Natural killer cell (primary cell): ENCODE measurements at places on chromosomes 3 and 15. TPM values are rescaled to one million over a fixed set of nuclear protein-coding genes. Genes with fewer than 3 reads are reported as not detected.

- H3K4me1 ChIP-seq: peaks cover 2% of the 10 kb centered on the region
- DNase-seq: no peak
- no peak overlapping the region for H3K4me3 ChIP-seq
- no peaks in the 10 kb centered on the region for H3K36me3 ChIP-seq
- H3K27me3 ChIP-seq: no peaks in the 10 kb centered on the region
Observed at GRCh38 chr15:85480923-85481322, 100.5 kb downstream of the AKAP13 start.

DUOXA2 gene
- not detected for total RNA-seq

TMEM40 gene
- not detected for total RNA-seq

DNA sequence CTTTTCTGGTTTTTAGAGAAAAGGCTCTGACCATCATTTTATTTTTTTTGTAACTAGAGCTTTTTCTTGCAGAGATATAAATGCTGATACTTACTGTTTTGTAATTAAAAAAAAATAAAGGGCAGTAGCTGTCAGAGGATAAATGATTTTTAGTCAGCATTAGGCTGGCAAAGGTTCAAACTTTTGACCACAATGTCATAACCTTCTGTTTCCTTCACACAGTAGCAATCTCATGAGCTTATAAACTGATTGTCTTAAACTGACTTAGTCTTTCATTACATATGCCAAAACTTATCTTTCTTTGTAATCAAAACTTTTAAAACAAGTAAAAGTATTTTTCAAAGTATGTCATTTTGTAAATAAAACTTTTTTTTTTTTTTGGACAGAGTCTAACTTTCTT lies 841.9 kb downstream of the OTOL1 start:
- no peaks in the 10 kb centered on the region for H3K36me3 ChIP-seq
- H3K4me3 ChIP-seq: no peak overlapping the region
- H3K27me3 ChIP-seq: no peaks in the 10 kb centered on the region
- no peak overlapping the region for H3K27ac ChIP-seq

DNA sequence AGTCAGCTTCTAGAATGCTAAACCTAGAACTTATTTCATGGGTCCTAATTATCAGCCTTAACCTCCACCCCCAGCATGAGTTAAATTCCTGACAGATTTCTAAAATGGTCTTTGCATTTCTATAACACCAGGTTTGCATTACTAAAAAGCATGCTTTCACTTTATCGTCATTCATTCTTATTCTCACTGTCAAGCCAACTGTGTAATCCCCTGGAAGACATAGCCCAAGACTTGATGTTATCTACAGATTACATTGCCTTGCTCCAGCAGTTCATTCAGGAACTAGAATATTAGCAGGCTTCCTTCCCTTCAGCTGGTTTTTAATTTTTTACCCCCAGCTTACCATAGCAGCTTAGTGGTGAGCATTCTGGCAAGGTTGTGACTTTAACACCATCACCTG lies 184.0 kb downstream of the SLCO3A1 start:
- H3K27ac ChIP-seq: no peak overlapping the region
- H3K4me3 ChIP-seq: no peak overlapping the region
- no peaks in the 10 kb centered on the region for H3K36me3 ChIP-seq
- H3K27me3 ChIP-seq: no peaks in the 10 kb centered on the region

SLC6A6 gene
- 43.7 TPM for total RNA-seq

INSYN1 gene
- total RNA-seq: not detected

HESX1 gene
- 0.49 TPM for total RNA-seq

DNA sequence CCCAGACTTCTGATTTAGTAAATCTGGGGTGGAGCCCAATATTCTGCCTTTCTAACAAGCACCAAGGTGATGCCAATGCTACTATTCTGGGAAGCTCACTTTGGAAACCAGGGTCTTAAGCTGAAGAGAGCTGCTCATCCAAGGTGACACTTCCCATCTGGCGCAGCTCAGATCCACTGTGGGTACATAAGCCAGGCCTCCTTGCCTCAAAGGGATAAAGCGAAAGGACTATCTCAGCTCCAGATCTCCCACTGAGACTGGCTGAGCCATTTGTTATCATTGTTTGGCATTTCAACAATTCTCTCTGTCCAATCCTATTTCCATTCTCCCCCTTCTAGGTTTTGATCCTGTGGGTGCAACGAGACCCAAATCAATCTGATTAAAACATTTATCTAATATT lies 323.8 kb downstream of the GBE1 start:
- no peak overlapping the region for H3K27ac ChIP-seq
- H3K27me3 ChIP-seq: no peaks in the 10 kb centered on the region
- no peak for DNase-seq
- H3K36me3 ChIP-seq: no peaks in the 10 kb centered on the region
- H3K4me3 ChIP-seq: no peak overlapping the region

DNAH1 gene
- 72.3 TPM for total RNA-seq

DNA sequence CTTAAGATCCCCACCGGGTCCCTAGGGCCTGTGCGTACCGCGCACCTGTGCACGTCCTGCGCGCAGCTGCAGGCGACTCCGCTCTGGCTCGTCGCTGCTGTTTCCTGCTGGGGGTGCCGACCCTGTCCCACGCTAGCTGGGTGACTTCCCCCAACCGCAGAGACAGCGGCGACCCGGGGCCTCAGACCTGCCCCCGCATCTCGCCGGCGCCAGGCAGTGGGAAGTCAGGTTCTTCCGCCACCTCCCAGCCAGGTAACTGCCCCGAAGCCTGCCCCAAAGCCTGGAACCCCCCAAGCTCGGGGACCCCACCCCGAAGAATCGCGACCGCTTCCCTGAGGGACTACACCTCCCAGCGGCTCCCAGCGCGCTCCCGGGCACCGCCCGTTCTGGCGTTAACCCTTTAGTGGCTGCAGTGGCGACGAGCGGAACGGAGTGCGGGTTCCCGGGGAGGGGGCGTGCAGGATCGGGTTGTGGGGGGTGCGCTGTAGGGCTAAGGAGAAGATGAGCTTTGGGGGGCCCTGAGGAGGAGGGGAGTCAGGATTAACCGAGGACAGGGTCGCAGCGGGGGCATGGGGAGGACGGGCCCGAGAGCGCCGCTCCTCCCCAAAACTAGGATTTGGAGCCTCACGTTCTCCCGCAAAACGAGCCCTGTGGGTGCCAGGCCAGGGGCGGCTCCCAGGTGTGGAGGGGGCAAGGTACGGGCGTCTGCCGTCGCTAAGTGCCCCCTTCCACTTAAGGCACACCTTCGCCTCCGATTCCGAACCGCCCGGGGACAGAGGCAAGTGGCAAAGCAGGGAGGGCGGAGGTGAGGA lies 589 bp downstream of the NEIL1 start:
- peak overlapping the region; percentile 66 for H3K4me3 ChIP-seq
- DNase-seq: peak; percentile 78
- H3K36me3 ChIP-seq: no peaks in the 10 kb centered on the region
- H3K27ac ChIP-seq: peak overlapping the region; percentile 72
- H3K27me3 ChIP-seq: no peaks in the 10 kb centered on the region

NR1I2 gene
- total RNA-seq: 0.13 TPM

GRCh38 chr15:92079047-92079446 lies 225.5 kb downstream of the SLCO3A1 start:
- no peaks in the 10 kb centered on the region for H3K36me3 ChIP-seq
- no peaks in the 10 kb centered on the region for H3K27me3 ChIP-seq
- no peak overlapping the region for H3K27ac ChIP-seq
- H3K4me1 ChIP-seq: peaks cover 28% of the 10 kb centered on the region
- peak; percentile 47 for DNase-seq

- no peak overlapping the region for H3K4me3 ChIP-seq
- H3K36me3 ChIP-seq: no peaks in the 10 kb centered on the region
- no peak for DNase-seq
- H3K4me1 ChIP-seq: peaks cover 3% of the 10 kb centered on the region
Observed at GRCh38 chr3:44902628-44903027, 28.2 kb downstream of the TGM4 start.
